ENCODE measurements at places on chromosomes 13 and 19.

DNA sequence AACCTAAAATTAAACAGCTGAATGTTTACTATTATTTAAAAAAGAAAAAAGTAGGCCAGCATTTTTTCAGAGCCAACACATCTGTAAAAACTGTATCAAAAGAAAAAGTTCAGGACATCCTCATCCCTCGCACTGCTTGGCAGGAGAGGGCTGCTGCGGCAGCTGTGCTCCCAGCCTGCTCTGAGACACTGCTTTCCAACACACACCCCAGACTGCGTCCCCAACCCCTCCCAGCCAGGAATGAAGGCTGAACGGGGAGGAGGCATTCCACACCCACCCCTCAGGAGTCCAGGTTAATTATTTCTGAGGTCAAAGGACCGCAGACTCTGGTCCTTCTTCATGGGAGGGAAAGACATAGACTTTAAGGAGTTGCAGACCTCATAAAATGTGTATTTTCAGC, 43.1 kb downstream of the COL4A1 start:
- no peak for DNase-seq

DNA sequence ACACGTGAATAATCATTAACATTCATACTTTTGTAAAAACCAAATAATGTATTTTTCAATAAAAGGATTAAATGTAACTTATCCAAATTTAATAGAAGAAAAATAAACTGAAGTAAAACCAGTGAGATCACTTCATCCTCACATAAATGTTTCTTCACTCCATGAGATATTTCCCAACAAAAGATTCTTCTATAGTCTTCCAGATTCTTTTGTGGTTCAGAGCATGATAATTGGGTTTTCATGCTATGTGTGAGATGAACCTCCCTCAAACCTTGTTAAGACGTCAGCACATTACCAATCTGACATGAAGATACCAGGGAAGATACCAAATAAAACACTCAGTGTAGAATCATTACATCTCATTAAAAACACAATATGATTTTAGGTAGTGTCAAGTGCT, 62.9 kb upstream of the OXGR1 start:
- DNase-seq: no peak

DNA sequence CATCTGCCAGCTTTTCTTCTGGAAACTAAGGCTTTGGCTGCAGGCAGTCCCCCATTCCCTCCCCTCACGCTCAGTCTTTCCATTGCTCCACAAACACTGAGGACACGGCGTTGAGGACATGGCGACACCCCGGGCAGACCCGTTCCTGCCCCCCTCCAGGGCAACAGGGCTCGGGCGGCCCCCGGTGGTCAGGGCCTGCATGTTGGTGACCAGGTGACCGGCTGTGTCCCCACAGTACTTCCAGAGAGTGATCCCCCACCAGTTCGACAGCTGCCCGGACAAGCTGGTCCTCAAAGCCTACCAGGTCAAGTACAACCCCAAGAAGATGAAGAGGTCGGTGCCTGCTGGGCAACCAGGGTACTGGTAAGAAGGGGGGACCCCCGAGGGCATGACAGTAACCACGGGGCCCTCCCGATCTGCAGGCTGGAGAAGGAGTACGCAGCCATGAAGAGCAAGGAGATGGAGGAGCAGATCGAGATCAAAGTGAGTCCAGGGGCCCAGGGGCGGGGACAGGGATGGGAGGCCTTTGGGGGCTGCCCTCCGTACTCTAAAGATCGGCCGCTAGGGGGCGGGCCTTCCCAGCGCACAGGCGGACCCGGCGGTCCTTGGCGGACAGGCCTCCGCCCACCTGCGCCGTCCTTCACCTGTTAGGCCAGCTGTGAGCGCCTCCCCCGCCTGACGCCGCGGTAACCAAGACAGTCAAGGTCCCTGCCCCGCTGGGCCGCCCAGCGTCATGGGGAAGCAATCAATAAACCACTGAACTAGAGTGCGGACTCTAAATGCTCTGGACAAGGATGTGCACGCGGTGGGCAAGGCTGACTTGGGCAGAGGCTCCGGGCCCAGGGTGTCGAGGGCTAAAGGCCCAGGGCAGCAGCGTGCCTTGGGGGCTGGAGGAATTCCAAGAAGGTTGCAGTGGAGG, 21.1 kb downstream of the PRR36 start:
- peak; percentile 43 for DNase-seq

GRCh38 chr13:31627097-31627845, 112.1 kb upstream of the RXFP2 start:
- DNase-seq: no peak

DNA sequence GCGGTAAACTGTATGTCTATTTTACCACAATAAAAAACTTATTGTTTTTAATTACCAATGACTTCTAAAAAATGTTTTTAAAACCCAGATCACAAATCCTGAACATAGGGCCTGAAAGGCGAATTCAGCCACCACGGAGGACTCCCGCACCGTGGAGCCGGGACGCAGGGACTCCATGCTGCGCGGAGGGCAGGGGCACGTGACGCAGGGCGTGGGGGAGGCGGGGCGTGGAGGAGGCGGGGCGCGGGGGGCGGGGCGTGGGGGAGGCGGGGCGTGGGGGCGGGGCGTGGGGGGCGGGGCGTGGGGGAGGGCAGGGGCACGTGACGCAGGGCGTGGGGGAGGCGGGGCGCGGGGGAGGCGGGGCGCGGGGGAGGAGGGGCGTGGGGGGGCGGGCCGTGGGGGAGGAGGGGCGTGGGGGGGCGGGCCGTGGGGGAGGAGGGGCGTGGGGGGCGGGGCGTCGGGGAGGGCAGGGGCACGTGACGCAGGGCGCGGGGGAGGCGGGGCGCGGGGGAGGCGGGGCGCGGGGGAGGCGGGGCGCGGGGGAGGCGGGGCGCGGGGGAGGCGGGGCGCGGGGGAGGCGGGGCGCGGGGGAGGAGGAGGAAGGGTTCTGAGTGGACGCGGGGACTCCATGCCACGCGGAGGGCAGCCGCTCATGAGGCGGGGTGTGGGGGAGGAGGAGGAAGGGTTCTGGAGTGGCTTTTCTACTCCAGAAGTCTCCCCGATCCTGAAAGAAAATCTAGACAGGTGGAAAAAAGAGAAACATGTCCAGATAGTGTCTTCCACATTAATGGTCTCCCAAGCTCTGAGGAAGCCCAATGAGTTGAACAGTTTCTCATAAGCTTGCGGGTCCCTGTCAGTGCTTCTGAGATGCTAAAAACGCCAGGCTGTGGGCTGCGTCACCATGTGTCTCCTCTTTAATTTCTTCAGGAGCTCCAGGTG, 4.4 kb upstream of the PROZ start:
- DNase-seq: peak; percentile 60

- no peak for DNase-seq
Observed at GRCh38 chr13:41548031-41548430, 90.7 kb downstream of the RGCC start.

DNA sequence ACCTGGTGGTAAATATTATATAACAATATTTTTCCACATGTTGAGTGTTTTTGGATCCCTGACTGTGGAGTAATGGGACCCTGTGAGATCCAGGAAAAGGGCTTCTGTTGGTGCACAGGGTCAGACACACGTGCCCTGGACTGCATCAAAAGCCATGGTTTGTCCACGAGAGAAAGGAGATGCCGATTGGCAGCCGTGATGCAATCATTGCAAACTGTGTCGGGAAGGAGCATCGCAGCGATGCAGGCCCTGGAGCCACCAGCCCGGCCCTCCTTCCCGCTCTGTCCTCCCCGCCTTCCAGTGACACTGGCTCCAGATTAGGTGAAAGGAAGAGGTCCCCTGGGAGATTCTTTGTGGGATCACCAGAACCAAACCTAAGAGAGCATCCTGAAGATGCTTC, 9.1 kb downstream of the COL4A2 start:
- no peak for DNase-seq

DNA sequence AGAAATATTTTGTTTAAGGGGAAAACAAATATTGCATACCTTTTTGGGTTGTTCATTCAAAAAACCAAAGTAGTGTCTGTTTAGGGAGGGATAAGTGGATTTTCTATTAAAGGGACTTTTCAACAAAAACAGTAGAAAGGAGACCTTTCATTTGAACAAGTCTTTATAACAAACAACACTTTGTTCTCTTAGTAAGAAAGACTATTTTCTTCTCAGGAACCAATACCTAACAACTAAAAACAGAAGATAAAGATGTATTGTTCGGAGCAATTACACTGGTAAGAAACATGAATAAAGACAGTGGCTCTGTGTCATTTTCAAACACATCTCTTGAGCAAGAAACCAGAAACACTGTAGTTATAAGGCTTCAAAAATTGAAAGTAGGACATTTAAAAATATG, 1610.1 kb upstream of the PCDH20 start:
- DNase-seq: no peak

DNA sequence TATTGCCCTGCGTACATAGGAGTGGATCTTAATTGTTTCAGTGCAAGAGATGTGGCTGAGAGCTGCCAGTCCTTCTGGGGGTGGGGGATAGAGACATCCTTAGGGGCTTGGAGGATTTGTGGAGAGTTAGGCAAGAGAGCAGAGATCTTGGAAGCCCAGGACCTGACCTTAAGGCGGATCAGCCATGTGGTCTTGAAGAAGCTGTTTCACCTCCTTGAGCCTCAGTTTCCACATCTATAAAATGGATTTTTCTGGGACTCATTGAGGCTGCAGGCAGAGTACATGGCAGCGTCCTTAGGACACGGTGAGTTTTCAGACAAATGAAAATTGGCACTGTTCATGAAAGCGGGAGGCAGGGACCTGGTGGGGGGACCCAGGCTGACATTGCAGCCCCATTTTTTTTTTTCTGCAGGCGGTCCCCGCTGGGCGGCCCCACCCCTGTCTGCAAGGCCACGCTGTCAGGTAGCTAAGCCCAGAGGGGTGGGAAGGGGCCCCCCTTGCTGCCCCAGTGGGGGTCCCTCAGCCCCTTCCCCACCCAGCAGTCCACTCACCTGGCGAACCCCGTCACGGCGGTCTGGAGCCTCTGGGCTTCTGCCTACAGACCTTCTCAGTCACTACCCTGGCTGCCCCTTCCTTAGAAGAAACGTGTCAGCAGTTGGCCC, 30.0 kb downstream of the PDE4A start:
- no peak for DNase-seq

DNA sequence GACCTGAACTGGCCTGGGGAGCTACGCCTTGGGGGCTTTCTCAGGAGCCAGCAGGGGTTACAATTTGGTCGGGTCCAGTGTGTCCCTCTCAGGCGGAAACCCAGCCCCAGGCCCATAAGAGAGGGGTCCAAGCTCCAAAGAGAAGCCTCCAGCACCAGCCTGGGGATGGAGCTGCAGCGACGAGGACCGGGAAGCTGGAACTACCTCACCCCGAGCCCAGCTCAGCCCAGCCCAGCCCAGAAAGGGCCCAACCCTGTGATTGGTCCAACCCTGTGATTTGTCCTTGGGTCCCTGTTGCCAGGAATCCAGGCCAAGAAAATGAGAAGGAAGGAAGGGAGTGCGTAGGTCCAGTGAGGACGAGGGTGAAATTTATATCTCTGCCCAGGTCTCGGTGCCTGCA, 24.1 kb downstream of the CLEC4M start:
- DNase-seq: no peak

DNA sequence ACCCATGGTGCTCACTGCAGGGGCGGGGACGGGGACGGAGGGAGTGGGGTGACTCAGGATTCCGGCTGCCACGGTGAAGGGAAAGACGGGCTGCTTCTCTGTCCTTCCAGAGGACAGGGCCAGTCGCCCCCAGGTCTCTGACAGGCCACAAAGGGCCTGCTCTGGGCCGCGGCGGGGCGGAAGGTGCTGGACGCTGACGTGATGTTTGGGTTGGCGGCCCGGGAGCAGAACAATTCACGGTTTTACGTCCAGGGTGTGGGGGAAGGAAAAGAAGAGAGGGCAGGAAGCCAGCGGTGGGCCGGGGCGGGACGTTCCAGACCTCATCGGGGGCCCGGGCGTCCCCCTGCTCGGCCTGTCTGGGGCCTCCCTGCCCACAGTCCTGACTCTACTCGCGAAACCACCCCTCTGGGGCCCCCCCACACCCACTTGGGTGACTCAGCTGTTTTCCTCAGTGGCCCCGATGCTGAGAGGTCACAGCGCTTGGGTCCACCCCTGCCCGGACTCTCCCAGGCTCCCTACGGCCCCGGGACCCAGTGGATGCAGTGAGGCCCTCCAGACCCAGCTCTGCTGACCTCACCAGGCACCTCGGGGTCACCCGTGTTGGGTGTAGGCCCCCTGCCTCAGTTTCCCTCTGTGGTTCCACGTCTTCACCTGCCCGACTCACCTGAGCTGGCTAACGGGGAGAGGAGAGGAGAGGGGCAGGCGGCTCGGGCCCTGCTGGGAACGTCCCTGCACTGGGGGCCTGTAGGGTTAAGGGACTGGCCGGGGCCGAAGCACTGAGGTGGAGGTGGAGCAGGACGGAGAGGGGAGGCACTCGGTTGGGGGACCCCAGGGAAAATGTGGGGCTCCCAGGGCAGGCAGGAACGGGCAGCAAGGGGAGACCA, 29.2 kb downstream of the PIP5K1C start:
- no peak for DNase-seq

DNA sequence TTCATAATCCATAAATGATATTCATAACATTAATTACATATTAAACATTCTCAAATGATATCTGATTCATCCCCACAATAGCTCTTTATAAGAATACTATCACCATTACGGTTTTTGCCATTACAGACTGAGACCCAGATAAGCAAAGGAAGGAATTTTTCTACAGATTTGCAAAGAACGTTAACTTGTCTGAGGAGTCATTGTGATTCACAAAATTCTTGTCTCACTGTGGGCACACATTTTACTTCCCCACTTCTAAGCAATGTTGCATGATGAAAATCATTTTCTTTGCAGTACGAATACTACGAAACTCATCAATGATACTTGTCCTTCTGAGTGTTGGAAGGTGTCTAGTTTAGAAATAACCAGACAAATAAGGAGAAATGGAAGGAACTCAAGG, 70.1 kb downstream of the NALCN start:
- DNase-seq: no peak

DNA sequence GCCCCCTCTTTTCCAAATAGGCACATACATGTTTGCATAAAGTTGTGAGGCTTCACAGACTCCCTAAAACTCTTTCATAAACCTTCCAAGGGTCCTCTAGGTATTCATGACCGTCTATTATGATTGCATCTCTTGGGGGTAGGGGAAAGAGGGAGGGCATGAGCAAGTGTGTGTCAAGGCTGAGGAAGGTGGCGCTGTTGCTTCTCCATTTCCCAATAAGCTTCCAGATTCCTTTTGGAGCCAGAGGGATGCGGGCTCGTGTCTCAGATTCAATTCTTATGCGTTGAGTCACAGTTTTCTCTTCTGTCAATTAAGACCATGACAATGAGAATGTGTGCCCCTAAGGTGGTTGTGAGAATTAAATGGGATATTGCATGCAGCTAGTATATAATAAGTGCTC, 51.0 kb upstream of the CYP2A7 start:
- DNase-seq: no peak

- peak; percentile 17 for DNase-seq
Observed at GRCh38 chr13:51804295-51805172, 571 bp upstream of the DHRS12 start.

GRCh38 chr13:76556627-76557026, 329.6 kb downstream of the KCTD12 start:
- DNase-seq: no peak

- DNase-seq: no peak
Observed at GRCh38 chr13:60969656-60970055, 446.0 kb downstream of the PCDH20 start.

GRCh38 chr13:25493931-25494640, 122.3 kb downstream of the ATP8A2 start:
- DNase-seq: no peak

- no peak for DNase-seq
Observed at GRCh38 chr13:101416181-101417042, at the start of gene NALCN. TSS of gene NALCN (minus strand) at chr13:101416508. CDS start at chr13:101399126, 17,382 bp downstream.

Data from stimulated activated CD8-positive, alpha-beta memory T cell treated with anti-CD3 and anti-CD28 coated beads, Interleukin-4, amount 100 ng/mL, for 1 hour (primary cell).